ENCODE measurements at places on chromosomes 7 and 10.

DNA sequence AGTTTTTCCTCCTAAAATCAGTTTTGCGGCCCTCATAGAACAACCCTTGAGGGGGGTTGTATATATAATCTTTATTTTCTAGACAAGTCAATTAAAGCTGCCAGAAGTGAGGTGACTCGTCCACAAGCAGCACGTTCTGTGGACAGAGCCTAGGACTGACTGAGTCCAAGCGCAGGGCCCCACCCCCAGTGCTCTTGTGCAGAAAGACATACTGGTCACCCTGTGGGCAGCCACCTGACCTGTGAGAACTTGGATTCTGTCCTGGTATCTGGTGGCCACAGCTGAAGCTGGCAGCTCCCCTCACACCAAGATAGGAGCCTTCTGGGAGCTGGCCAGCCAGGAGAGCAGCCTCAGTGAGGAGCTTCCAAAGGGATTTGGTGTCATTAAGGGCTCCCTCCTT, 89.3 kb downstream of the GRK5 start:
- DNase-seq = no peak

- no peak for DNase-seq
These were observed 91.3 kb upstream of the ANK3 start for GRCh38 chr10:60480865-60481563.

- no peak for DNase-seq
These were observed 63.3 kb downstream of the RASGEF1A start for GRCh38 chr10:43203448-43204041.

DNA sequence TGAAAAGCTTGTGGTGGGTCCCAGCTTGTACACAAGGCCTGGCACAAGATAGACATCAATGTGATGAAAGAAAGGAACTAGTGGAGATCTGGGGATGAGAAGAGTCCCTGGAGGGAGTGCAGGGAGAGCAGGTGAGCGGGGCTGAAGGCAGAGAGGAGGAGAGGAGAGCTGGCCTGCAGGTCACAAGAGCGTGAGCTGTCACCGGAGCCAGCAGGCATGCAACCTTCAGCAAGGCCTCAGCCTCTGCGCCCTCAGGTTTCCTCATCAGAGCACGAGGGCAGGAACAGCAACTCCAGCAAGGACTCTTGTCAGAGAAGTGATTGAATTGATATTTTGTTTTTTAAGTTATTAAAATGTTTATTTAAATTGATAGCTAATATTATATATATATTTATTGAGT, 188.6 kb downstream of the CXCL12 start:
- DNase-seq = no peak

- no peak for DNase-seq
These were observed 97.5 kb downstream of the UNCX start for GRCh38 chr7:1329966-1330800.

- no peak for DNase-seq
These were observed 8.5 kb upstream of the DRGX start for GRCh38 chr10:49404321-49404878.

- no peak for DNase-seq
These were observed 146.9 kb downstream of the PTPN20 start for GRCh38 chr10:47058032-47058702.

GRCh38 chr7:104772405-104773345, 241.3 kb upstream of the KMT2E start:
- DNase-seq = no peak

- DNase-seq = no peak
These were observed 310.4 kb downstream of the HGF start for GRCh38 chr7:81459485-81459884.

DNA sequence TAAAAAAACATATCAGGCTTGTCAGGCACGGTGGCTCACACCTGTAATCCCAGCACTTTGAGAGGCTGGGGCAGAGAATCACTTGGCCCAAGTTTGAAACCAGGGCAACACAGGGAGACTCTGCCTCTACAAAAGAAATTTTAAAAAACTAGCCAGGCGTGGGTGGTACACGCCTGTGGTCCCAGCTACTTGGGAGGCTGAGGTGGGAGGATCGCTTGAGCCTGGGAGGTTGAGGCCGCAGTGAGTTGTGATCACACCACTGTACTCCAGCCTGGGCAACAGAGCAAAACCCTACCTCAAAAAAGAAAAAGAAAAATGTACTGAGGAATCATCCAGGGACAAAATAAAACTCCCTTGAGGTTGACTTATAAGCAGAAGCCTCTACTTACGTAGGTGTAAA, 149.9 kb upstream of the KLF14 start:
- DNase-seq = no peak

DNA sequence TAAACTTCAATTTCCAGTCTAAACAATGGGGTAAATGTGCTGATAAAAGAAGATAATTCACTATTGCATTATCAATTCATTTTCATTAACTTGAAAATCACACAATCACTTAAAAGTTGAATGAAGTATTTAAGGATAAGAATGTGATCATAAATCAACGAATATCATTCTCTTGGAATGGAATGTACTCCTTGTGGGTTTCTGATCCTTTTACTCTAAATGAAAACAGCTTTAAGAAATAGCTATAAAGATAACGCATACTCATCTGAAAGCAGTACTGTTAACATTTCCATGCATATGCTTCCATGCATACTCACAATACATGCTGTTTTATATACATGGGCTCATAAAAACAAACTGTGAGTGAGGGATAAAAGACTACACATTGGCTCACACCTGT, 108.8 kb downstream of the ATE1 start:
- no peak for DNase-seq

GRCh38 chr10:120553911-120554310, 96.9 kb downstream of the PLPP4 start:
- no peak for DNase-seq

- DNase-seq = no peak
These were observed 237.7 kb upstream of the TMEM72 start for GRCh38 chr10:44673245-44673983.

DNA sequence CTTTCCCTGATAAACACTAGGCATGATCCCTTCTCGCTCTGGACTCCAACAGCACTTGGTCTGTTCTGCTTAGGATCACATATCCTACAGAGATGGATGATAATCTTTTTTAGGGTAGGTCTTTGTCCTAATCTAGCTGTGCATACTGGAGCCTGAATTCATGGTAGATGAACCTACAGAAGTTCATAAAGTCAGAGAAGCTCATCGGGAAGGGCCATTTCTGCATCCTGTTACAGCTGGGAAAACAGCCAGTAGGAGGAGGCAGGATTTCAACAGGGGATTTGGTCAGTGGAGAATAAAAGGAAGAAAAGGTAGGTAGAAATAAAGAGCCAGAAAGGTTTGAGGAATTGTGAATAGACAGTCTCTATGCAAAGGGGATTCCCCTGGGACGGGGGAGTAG, 101.4 kb downstream of the ANK3 start:
- no peak for DNase-seq

- no peak for DNase-seq
These were observed 924 bp downstream of the BMPR1A start for GRCh38 chr10:86757113-86757972.

- no peak for DNase-seq
These were observed 17.2 kb upstream of the MEOX2 start for GRCh38 chr7:15703732-15704131.

GRCh38 chr10:76977901-76978300, 659.7 kb downstream of the KCNMA1 start:
- no peak for DNase-seq

DNA sequence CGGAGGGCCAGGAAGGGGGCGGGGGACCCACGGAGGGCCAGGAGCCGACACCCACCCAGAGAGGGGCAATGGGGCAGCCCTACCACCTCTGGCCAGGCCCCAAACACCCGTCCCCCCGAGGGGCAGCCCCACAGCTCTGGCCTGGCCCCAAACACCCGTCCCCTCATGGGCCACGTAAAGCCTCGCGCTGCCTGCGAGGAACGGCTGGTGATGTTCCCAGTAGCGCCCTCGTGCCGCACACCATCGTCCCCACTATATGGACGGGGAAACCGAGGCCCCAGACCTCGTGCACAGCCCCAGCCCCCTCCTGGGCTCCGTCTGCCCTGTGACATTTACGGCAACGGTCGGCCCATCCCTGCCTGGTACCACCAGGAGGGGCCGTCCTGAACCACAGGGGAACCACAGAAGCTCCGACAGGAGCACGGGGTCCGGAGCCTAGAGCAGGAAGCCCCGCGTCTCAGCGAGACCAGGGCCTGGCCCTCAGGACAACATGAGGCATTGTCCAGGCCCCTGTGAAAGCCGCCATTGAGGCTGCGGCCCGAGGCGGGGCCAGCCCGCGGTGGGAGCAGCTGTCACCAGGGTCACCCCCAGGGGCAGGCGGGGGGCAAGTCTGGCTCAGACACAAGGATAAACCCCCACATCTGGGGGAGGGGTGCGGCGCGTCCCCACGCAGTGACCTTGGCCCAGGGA, 35.6 kb downstream of the GET4 start:
- DNase-seq = no peak

DNA sequence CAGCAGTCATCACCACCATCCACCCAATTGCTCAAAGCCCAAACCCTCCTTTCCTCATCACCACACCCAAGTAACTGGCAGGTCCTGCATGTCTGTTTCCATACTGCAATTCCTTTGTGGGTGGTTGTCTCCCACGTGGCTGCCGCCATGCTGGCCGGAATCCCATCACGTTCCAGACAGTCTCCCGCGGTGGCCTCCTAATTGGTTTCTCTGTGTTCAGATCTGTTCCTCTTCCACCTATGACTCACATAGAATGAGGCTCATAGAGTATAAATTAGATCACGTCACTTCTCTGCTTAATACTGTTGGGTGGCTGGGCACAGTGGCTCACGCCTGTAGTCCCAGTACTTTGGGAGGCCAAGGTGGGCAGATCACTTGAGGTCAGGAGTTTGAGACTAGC, 813.0 kb downstream of the TYW1 start:
- no peak for DNase-seq

DNA sequence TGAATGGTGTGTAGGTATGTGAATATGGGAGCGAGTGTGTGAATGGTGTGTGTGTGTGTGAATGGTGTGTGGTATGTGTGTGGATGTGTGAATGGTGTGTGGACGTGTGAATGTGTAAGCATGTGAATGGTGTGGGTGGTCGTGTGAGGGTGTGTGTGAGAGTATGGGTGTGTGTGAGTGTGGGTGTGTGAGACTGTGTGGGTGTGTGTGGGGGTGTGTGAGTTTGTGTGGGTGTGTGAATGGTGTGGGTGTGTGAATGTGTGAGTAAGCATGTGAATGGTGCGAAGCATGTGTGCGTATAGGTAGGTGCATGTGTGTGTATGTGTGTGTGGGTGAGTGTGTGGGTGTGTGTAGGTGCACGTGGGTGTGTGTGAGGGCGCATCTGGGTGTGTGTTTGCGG, 160.7 kb upstream of the COBL start:
- DNase-seq = no peak

DNA sequence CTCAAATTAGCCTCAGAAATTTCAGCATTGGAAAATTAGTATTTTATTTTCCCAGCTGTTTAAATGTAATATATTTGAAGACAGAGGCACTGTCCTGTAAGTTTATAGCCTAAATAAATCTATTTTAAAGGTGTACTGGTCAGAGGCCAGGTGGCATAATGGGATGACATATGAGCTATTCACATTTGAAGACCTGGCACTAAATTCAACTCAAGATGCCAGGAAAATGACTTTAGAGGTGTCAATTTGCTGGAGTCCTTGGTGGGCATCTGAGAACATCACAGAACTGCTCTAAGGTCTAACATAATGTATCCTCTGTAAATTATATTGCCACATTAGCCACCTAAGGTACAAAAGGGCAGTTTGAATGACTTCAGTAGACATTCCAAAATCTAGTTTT, 348.9 kb upstream of the BMPER start:
- DNase-seq = no peak

GRCh38 chr10:122419016-122419415, 35.4 kb upstream of the ARMS2 start:
- DNase-seq = no peak
